Foreskin keratinocyte (primary cell): ENCODE measurements at places on chromosomes 11 and 22.

GRCh38 chr11:132907651-132908413, 624.5 kb downstream of the OPCML start:
- no peak for DNase-seq

GRCh38 chr11:46410021-46410420, 18.4 kb upstream of the CHRM4 start:
- DNase-seq = no peak

- no peak for DNase-seq
These were observed 326.3 kb downstream of the ETS1 start for GRCh38 chr11:128261011-128261421.

DNA sequence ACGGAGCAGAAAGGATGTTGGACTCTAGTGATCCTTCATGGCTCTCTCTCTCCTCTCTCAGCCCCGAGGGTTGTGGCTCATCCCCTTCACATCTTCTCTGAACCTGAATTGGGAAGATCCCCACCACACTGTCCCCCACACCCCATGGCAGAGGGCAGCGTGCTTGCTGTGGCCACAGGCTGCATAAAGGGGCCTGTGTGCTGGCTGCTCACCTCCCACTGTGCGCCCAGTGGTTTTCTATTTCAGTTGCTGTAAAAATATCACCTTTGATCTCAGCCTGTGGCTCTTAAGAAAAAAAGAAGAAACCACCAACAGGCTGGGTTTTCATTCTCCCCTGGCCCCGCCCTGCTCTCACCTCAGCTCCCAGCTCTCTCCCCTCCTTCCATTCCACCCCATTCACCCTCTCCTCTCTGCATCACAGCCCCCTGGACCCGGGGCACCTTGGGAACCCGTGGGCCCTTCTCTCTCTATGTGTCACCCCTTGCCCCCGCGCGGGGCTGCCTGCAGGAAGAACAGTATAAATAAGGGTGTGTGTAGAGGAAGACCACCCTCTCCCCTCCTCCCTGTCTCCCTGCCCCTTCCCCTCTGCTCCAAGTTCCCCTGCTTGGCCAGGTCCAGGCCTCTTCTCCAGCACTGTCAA, 25.8 kb upstream of the WNT11 start:
- no peak for DNase-seq

DNA sequence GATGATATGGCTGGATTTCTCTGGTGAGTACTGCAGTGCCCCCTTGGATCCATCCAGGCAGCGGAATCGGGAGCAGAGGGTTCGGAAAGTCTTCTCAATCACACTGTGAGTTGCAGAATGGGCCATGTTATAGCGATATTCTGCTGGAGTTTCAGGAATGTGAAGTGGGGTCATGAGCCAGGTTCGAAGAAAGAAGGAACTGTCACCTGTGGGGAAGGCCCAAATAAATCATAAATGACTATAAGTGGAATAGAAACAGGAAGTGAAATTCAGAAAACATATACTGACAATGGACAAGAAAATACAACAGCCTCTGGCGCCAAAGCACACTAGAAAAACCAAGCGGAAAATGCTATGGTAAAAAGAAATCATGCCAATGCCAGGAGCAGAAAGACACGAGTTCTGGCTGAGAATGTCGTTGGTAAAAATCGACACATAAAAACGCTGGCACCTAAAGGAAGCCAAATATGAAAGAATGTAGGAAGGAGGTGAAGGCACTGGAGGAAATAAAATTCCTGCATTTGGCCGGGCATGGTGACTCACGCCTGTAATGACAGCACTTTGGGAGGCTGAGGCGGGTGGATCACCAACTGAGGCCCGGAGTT, 10.0 kb upstream of the AMBRA1 start:
- DNase-seq = no peak

- no peak for DNase-seq
These were observed 65.9 kb upstream of the BIRC3 start for GRCh38 chr11:102251423-102251822.

- DNase-seq = no peak
These were observed 44.1 kb upstream of the CCDC188 start for GRCh38 chr22:20194681-20195593.

DNA sequence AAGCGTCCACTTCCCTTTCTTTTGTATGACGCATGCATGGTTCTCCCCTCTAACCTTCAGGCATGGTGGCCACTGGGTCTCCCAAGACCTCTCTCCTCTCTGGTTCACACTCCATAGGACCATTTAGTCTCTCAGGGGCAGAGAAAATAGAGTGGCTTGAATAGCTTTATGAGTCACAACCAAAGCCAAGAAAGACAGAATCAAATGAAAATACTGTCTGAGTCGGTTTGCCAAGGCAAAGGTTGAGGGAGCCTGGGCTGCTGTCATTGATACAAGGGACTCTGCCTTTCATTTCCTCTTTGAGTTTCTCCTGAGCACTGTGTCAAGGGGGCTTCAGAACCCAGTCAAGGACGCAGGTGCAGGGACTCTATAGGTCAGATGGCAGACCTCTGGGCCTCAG, 44.2 kb downstream of the TENM4 start:
- DNase-seq = no peak

GRCh38 chr11:122513997-122514396, 141.5 kb upstream of the UBASH3B start:
- no peak for DNase-seq

- DNase-seq = peak; percentile 13
These were observed 43.2 kb downstream of the MACROD1 start for GRCh38 chr11:64122411-64123410.

- DNase-seq = peak; percentile 82
These were observed 1.7 kb upstream of the GAB2 start for GRCh38 chr11:78419327-78419726.

DNA sequence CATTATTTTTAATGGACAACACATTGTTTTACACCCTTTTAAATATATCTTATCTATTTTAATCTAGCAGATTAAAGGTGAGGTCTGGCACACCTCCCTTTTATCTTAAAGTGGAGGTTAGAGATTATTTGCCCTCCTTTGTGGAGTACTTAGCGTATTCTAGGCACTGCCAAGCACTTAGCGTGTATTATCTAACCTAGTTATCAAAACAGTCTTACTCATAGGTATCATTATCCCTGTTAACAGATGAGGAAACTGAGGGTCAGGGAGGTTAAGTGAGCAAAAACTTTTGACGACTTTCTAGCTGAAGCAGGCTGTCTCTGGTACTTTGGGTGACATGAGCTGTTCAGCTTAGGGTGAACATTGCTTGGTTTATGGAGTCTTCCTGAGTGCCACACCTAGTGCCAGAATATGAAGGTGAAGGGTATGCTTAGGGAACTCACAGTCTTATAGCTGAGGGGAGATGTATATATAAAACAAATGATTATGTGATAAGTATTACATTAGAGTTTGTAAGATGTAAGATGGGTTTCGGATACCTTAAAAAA, 55.0 kb downstream of the ZNRF3 start:
- DNase-seq = no peak

- DNase-seq = peak; percentile 25
These were observed 6.6 kb downstream of the APOL4 start for GRCh38 chr22:36194971-36195370.

DNA sequence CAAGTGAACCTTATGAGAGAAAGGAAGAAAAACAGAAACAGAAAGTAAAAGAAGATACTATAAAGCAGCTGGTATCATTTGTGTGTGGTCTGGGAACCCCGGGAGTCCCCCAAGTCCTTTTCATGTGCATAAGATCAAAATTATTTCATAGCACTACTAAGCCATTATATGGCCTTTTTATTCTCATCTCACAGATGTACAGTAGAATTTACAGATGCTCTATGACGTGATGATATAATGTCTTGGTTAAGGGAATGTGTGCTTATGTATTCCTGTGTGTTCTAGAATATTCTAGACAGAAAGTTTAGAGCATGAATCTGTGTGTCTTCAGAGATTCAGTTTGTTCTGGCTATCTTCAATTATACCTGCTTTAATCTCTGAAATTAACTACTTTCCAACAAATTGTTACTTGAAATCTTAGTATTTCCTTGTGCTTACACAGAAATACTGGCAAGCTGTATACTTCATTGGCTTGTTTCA, 8.6 kb upstream of the TPP1 start:
- DNase-seq = no peak

DNA sequence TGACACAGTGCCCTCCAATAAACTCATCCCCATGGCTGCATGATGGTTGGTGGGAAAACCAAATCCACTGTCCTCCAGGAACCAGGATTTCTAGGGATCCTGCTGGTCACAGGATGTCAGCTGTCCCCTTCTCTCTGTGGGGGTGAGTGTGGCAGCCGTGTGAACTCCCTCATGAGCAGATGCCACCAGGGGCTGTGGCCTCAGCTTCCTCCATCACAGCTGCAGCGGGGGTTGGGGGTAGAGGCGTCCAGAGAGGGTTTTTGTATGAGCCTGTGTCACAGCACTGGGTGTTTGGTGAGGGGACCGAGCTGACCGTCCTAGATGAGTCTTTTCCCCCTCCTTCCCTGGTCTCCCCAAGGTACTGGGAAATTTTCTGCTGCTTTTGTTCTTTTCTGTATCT, 26.4 kb downstream of the IGLL5 start:
- no peak for DNase-seq

- DNase-seq = no peak
These were observed 65.0 kb downstream of the LRP5 start for GRCh38 chr11:68377389-68377795.

- DNase-seq = no peak
These were observed 127.8 kb downstream of the CHST1 start for GRCh38 chr11:45537614-45538013.

GRCh38 chr11:47768101-47768612, 1.0 kb upstream of the FNBP4 start:
- peak; percentile 40 for DNase-seq

DNA sequence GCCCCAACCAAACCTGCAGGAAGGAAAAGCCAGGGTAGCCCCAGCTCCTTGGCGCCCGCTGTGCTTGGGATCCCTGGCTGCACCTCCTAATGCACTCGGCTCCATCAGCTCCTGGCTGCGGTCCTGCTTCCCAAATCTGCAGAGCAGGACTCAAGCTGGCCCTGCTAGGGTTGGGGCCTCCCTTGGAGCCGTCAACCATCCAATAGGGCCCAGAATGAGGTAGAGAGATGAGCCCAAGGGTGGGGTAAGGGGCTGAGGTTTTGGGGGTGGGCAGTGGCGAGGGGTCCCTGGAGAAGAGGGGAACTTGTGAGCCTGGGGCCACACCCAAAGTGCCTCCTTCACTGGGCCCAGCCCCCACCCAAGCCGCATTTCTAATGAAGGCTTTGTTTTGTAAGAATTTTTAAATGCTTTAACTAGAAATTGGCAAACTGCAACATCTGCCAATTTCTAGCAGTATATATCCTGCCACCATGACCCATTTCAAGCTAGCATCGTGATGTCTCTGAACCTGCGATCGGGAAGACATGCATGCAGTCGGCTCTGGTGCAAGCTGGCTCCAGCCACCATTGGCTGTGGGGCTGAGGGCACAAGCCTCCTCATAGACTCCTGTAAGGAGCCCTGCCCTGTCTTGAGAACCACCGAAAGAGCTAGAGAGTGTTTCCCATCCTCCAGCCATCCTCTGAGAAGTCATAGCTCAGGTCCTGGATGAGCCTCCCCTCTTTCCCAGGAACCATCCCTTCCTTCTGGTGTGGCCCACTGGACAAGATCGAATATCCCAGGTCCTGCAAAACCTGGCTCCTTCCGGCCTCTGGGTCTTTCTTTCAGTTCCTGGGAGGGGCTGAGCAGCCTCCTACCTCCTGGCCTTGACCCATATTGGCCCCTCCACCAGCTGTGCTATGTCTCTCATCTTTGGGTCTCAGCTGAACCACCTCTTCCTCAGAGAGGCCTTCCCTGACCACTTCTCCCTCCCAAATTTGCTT, 15.5 kb downstream of the C1QTNF6 start:
- DNase-seq = no peak

DNA sequence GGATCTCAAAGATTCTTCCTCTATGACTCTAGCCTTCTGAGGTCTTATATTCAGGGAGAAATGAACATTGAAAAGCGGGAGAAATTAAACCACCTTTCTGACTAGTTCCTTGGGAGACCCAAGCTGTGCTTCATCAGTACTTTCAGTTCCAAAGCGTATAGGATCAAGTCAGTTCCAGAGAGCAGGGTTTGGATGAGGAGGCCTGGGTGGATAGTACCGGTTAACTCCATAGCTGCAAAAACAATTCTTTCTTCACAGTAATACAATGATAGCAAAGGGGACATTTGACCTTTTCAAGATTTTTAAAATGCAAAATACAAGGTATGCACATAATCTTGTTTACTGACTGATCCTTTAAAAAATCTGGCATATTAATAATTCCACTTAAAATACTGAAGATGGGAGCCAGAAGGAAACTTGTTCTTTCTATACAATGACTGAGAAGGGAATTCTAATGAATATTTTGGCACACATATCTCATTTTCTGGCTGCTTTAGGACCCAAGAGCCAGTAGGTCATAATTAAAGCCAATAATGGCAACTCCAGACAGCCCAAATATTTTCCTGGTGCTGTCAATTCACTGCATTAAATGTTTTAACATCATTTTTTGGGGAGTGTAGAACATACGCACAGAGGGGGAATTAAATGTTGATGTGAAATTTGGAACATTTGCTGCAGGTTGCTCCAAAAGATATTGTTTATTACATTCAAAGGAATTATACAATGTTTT, 16.0 kb downstream of the ADM start:
- no peak for DNase-seq

DNA sequence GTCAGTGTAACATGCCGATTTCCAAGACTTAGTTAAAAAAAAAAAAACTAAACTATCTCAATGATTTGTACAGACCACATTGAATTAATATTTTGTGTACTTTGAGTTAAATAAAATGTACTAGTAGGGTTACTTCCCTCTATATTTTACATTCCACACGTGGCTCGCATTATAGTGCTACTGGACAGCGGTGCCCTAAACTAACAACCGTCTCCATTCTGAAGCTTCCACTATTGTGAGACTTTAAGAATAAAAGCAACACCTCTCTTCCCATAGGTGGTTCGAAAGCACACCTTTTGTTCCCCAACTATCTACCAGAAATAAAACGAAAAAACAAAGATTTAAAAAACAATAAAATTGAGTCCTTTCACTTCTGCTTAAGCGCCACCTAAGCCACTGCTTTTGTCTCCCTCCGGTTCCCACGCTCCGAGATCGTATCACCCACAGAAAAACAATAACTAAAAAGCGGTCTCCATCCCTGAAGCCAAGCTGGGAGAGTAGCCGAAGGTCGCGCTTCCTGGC, 380 bp upstream of the TTC17 start:
- DNase-seq = no peak
